ENCODE measurements at places on chromosomes 6 and 20. TPM values are rescaled to one million over a fixed set of nuclear protein-coding genes. Genes with fewer than 3 reads are reported as not detected.

RFX6 gene
- total RNA-seq, result not detected

MUC21 gene
- not detected for total RNA-seq

COX4I2 gene
- total RNA-seq, result 5.2 TPM

BACH2 gene
- 22.2 TPM for total RNA-seq

BTN1A1 gene
- not detected for total RNA-seq

SLC18B1 gene
- 9.2 TPM for total RNA-seq

CST2 gene
- total RNA-seq, result 0.75 TPM

Measured in aorta (tissue), 5 donors.